ENCODE measurements at places on chromosomes 2 and 18.

DNA sequence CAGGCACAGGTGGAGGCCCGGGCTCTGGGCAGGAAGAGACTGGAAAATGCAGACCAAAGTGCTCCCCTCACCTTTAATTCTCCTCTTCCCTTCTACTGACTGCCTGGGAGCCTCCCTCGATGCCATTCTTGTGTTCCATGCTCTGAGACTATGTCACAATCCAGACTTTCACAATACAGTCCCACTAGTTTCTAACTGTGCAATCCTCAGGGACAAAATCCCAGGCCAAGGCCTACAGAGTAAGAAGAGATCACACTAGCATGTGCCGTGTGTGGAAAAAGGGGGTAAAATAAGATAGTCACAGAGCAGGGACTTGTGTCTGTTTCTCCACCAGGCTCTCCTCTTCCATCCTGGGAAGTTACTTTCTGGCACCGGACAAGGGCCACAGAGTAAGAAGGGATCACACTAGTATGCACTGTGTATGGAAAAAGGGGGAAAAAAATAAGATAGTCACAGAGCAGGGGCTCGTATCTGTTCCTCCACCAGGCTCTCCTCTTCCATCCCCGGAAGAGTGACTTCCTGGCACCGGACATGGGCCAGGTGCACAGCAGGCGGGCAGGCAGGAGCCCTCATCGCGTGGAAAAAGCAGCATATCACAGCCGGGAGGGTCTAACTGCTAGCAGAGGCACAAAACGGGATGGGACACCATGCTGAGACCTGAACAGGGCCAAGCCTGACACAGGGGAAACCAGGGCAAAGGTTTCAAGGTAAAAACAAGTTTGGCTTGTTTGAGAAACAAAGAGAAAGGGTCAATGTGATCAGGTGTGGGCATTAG is 9.6 kb downstream of the CYB5A start:
- DNase-seq, result no peak

DNA sequence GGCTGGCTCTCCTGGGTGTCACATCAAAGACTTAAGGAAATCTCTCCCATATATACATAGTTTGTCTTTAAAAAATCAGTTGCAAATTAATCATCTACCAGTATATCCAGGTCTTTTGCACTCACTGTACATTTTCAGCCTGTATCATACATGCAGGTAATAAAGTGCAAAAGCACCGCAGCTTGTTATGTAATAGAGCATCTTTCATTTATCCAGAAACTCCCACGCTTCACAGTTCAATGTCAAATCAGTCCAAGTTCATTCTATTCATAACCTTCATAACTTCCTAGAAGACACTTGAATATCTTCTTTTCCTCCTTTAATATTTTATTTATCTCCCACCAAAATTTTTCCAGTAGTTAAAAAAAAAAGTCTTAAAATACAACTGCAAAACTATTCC is 89.6 kb upstream of the KCTD1 start:
- no peak for DNase-seq

DNA sequence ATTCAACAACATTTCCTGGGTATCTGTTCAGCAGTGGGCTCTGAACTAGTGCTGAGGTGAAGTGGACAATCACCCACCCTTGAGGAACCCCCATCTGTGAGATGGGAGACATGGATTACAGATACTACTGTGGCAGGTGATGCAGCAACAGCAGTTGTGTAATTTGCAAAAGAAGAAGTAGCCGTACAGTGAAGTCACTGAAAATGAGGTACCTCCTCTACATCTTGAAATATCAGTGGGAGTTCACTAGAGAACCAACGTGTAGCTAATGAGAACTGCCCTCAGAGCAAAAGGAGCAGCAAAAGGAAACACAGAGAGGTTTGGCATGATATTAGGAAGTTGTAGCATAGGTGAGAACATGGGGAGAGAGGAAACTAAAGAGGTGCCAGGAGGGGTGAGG is 41.3 kb downstream of the VSNL1 start:
- DNase-seq, result no peak

GRCh38 chr2:61184263-61184662 is 22.3 kb downstream of the C2orf74 start:
- DNase-seq, result no peak

GRCh38 chr18:9147440-9148202 is 11.0 kb downstream of the ANKRD12 start:
- DNase-seq, result peak; percentile 46

GRCh38 chr2:141519906-141520305 is 610.9 kb downstream of the LRP1B start:
- DNase-seq, result no peak

- no peak for DNase-seq
These were observed 66.4 kb downstream of the GALR1 start for GRCh38 chr18:77316008-77316407.

- no peak for DNase-seq
These were observed 37.5 kb downstream of the DHRS9 start for GRCh38 chr2:169106563-169107545.

DNA sequence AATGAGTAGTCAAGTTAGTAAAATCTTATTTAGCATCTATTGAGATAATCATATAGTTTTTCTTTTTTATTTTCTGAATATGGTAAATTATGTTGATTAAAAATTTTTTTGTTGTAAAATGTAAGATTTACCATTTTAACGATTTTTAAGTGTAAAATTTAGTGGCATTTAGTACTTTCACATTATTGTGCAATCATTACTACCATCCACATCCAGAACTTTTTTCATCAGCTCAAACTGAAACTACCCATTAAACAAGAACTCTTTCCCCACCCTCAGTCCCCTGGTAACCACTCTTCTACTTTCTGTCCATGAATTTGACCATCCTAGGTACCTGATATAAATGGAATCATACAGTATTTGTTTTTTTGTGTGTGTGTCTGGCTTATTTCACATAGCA is 11.1 kb downstream of the RAB3GAP1 start:
- DNase-seq, result no peak

GRCh38 chr2:224377751-224378700 is 23.9 kb downstream of the FAM124B start:
- no peak for DNase-seq

- peak; percentile 41 for DNase-seq
These were observed 15.1 kb downstream of the COBLL1 start for GRCh38 chr2:164826293-164827243.

- DNase-seq, result peak; percentile 21
These were observed 588 bp downstream of the OTX1 start for GRCh38 chr2:63051042-63051794.

- DNase-seq, result no peak
These were observed 44.5 kb downstream of the EML6 start for GRCh38 chr2:54767921-54768320.

DNA sequence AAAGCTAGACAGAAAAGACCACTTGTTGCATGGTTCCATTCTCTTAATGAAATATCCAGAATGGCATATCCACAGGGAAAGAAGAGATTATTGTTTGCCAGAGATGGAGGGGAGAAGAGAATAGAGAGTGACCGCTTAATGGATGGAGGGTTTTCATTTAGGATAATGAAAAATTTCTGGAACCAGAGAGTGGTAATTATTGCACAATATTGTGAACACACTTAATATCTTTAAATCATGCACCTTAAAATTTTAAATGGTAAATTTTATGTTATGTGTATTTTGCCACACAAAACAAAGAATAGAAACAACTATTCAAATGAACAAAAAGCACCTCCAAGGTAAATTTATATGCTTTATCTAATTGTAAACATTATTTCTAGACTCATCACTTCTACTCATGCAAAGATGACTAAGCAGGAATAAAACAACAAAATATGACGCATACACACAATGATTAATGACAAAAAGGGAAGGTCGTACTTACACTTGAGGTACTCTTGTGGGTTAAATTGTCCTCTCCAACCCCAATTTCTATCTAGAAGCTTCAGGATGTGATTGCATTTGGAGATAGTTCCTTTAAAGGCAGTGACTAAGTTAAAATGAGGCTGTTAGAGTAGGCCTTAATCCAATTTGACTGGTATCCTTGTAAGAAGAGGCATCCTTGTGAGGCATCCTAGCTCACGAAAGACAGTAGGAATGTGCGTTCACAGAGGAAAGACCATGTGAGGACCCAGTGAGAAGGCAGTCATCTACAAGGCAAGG is 18.7 kb upstream of the DHRS9 start:
- DNase-seq, result no peak

DNA sequence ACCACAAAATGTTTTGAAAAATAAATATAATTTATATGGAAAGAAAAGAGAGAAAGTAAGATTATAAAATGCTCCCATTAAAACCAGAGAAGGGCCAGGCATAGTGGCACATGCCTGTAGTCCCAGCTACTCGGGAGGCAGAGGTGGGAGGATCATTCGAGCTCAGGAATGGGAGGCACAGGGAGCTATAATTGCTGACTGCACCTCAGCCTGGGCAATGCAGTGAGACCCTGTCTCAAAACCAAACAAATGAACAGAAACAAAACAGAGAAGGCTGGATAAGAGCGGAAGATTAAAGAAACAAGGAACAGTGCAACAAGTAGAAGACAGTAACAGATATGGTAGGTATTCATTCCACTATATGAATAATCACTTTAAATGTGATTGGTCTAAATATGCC is 18.6 kb upstream of the TMEM182 start:
- DNase-seq, result no peak

- no peak for DNase-seq
These were observed 1.4 kb upstream of the EHD3 start for GRCh38 chr2:31232586-31232985.

GRCh38 chr18:30925795-30926194 is 116.7 kb downstream of the DSC3 start:
- no peak for DNase-seq

DNA sequence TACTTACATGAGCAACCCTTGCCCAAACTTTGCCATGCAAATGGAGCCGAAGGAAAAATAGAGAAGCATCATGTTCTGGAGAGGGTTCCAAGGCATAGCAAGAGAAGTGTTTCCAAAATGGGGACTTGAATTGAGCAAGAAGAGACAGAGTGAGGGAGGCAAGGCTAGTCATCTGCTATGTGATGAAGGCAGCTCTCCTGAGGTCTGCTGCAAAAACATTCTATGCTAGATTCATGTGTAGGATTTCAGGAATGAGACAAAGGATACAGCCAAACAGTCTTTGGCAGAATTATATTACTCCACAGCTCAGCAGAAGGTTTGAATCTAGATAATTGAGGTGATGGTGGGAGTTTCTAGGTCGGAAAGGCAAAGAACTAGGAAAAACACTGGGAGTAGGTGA is 24.1 kb upstream of the MRPL19 start:
- no peak for DNase-seq

DNA sequence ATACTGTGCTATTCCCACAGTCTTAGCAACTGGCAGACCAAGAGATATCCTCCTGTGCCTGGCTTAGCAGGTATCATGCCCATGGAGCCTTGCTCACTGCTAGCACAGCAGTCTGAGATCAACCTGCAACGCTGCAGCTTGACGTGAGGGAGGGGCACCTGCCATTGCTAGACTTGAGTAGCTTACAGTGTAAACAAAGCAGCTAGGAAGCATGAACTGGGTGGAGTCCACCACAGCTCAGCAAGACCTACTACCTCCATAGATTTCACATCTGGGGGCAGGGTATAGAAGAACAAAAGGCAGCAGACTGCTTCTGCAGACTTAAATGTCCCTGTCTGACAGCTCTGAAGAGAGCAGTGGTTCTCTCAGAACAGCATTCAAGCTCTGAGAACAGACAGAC is 74.8 kb downstream of the AKAIN1 start:
- no peak for DNase-seq

GRCh38 chr2:155633887-155634570 is 698.5 kb downstream of the NR4A2 start:
- DNase-seq, result peak; percentile 20

- DNase-seq, result no peak
These were observed 391 bp upstream of the TMEM17 start for GRCh38 chr2:62506421-62506750.

- no peak for DNase-seq
These were observed 91.9 kb upstream of the ANKRD30BL start for GRCh38 chr2:132253496-132254305.

All from right hindlimb (tissue), 1 donor.